ACHN (cell line): ENCODE measurements at places on chromosomes 5 and 9.

DNA sequence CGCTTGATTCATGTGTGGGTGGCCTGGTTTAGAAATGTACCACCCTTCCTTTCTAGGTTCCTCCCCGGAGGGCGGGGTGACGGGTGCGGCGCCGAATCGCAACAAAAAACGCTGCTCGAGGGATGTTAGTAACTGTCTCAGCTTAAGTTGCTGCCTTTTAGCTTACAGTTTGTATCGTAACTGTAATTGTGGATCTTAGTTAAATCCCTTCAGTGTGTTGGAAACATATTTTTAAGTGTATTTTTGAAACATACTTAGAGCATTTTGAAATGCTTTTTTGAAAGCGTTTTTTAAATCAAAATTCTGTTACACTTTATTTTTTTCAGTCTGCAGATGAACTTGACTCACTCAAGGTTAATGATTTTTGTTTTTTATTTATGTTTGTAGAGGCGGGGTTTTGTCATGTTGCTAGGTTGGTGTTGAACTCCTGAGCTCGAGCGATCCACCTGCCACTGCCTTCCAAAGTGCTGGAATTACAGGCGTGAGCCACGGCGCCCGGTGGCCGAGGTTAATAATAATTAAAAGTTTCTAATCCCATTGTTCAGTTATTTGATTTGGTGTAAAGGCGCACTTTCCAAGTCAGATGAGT is 997 bp upstream of the CHD1 start:
- peak; percentile 18 for DNase-seq

DNA sequence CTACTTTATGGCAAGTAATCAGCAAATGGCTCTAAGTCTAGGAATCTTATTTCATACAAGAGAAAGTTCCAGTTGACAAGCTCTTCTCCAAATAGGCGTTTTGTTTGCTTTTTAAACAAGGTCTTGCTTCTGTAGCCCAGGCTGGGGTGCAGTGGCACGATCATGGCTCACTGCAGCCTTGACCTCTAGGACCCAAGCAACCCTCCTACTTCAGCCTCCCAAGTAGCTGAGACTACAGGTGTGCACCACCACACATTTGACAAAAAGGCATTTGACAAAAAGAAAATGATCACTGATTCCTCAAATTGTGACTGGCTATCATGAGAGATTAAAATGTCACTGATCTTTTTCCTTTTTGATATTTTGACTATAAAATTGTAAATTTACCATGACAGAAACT is 31.8 kb downstream of the NR6A1 start:
- DNase-seq = no peak

- DNase-seq = no peak
Observed at GRCh38 chr9:127197186-127197860, 67.3 kb upstream of the GARNL3 start.

DNA sequence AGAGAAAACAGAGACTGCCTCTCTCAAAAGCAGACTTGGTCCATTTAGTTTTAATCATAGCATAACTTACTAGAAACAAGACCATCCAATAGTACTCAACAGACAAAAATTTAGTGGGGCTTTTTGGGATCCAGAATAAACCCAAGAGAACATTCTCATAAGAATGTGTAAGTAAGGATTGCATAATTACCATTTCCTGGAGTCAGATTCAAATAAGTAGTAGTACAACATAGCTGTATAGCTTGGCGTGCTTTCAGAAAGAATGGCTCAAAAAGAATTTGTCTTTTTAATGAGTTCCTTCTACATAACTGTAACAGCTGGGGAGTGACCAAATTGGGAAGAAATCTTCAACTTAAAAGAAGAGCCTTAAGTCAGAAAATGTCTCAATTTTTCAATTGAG is 145.4 kb downstream of the DENND1A start:
- no peak for DNase-seq

- no peak for DNase-seq
Observed at GRCh38 chr9:17433526-17433925, 145.3 kb upstream of the SH3GL2 start.

GRCh38 chr9:129653823-129654553 is 11.5 kb upstream of the PRRX2 start:
- no peak for DNase-seq

DNA sequence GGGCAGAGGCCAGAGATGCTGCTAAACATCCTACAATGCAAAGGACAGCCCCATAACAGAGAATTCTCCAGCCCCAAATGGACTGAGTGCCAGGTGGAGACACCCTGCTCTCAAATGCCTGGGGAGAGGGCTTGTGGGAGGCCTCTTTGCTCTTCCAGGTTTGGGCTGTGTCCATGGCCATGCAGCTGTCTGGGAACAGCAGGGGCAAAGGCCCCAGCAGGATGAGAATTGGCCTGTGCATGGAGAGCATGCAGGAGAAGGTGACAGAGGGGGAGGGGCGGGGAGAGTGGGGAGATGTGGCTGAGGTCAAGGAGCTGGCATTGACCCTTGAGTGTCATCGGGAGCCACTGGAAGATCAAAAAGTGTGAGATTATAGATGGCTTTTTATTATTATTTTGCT is 111.5 kb upstream of the ERCC6L2 start:
- DNase-seq = no peak

DNA sequence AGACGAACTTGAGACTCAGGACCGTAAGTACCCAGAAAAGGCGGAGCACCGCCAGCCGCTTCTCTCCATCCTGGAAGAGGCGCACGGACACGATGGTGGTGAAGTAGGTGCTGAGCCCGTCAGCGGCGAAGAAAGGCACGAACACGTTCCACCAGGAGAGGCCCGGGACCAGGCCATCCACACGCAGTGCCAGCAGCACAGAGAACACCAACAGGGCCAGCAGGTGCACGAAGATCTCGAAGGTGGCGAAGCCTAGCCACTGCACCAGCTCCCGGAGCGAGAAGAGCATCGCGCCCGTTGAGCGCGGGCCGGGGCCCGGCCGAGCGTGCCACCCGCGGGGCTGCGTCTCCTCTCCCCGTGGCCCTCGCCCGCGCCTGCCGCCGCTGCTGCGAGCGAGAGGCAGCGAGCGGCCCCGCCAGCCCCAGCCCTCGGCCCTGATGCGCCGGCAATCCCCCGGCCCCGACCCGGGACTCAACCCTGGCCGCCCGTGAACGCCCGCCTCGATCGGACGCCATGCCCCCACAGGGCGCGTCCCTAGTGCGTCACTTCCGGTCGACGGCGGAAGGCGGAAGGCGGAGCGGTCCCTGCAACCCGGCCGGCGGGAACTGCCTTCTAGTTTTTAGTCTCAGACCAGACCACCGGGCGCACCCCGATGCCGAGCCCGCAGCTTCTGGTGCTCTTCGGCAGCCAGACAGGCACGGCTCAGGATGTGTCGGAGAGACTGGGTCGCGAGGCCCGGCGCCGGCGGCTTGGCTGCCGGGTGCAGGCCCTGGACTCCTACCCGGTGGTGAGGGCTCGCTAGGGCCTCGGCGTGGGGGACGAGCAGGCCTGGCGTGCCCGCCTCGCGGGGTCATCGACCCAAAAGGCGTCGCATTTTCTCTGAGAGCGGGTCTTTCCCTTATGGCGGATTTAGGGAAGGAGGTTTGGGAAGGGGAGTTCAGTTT is at the start of the genes NDOR1 and TMEM203:
Gene NDOR1, plus strand, starts transcription at position 575 of the 944 bp plus-strand sequence. Its CDS starts 78 bp downstream, at position 653.
Gene TMEM203, minus strand, starts transcription at position 523 of the 944 bp plus-strand sequence. Its CDS starts 234 bp downstream, at position 289.
- peak; percentile 80 for DNase-seq

GRCh38 chr9:13296972-13297371 is 17.5 kb upstream of the MPDZ start:
- DNase-seq = no peak

DNA sequence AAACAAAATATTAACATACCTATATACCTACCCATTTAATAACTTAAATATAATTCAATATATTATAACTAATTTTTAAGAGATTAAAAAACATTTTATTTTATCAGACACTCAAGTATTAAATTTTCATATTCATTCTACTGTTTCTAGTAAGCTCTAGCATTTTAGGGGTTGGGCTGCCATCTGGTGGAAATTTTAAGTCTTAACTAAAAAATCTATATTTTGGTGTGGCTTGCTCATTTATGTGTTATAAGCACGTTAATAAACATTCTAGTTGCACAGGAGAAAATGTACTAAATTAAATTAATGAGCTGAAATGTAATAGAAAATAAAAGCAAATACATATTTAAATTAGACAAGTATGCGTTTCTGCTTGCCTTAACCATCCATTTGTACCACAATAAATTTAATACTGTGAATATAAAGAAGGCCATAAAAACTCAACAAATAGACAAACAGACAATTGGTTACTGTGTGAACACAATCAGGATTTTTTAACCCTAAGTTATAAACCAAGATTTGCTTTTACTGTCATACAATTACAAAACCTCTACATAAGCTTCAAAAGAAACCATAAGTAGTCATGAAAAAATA is 1728.3 kb upstream of the CDH9 start:
- peak; percentile 66 for DNase-seq

DNA sequence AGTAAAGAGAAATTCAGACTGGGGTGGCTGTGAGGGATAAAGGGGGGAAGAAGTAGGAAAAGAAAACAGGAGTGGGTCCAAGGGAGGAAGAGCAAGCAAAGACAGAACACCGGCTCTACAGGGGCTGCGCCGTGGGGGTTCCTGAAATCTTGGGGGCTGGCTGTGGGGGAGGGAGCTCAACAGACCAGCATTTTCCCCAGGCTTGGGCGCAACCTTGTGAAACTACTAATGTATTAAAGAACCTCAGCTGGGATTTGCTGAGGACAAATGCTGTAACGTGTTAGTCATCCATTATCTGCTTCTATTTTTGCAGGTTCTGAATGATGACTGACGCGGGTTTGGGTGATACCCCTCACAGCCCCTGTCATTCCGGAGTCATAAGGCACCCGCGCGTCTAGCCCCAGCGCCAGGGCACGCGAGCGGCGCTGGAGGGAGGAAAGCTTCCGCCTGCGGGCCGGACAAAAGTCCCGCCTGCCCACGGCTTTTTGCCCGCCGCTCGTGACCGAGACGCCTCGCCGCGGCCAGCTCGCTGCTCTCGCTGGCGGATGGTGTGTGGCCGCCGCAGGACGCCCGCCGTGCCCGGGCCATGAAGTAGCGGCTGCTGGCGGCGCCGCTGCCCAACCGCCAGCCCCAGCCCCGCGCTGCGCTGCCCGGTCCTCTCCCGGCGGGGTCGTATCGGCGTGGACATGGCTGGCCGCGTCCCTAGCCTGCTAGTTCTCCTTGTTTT is 110.6 kb downstream of the PAM start:
- DNase-seq = peak; percentile 59

GRCh38 chr9:114319147-114319546 is 3.8 kb upstream of the ORM1 start:
- DNase-seq = no peak

GRCh38 chr5:154652746-154653417 is 102.3 kb upstream of the LARP1 start:
- DNase-seq = no peak

GRCh38 chr9:86605303-86605702 is 251.1 kb upstream of the TUT7 start:
- DNase-seq = no peak

- no peak for DNase-seq
Observed at GRCh38 chr9:117470902-117471301, 56.0 kb upstream of the ASTN2 start.

DNA sequence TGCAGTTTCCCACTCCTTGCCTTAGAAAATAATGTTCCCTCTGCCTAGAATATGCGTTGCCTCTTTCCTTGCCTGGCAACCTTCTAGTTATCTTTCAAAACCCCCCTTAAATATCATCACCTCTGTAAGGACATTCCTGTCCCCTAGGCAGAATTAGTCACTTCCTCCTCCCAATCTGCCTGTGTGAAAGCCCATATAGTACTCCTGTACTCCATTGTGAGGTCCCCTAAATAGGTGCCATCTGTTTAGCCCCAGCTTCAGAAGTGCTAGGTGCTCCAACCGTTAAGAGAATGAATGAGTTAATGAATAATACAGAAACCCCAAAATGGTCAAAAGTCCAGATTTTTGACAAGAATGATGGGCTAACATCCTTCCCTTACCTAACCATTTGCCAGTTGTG is 181.4 kb downstream of the GDNF start:
- no peak for DNase-seq

DNA sequence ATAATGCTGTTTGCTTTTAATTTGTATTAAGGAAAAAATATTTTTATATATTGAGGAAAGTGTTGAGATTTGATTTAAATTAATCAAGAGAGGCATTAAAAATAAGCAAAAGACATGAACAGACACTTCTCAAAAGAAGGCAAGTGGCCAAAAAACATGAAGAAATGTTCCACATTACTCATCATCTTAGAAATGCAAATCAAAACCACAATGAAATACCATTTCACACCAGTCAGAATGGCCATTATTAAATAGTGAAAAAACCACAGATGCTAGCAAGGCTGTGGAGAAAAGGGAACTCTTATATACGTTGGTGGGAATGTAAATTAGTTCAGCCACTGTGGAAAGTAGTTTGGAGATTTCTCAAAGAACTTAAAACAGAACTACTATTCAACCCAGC is 45.9 kb downstream of the RANBP17 start:
- no peak for DNase-seq

- DNase-seq = no peak
Observed at GRCh38 chr9:109975574-109976295, 195.7 kb downstream of the PALM2AKAP2 start.

GRCh38 chr5:17182494-17182893 is 34.9 kb upstream of the BASP1 start:
- DNase-seq = no peak

DNA sequence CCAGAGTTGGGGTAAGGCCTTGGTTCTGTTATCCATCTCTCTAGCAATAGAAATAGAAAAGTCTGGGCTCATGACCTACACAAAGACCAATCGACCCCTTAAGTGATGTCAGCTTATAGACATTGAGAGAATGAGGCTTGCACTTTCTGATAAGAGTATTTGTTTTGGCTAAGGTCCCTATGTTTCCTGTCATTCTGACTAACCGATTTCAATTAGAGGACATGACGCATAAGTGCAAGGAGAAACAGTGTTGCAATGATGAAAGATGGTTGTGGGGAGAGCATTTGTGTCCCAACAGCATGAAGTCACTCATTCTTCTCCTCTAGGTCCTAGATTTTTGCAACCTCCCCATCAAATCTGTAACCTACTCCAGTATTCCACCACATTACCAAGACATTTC is 255.1 kb downstream of the MAT2B start:
- DNase-seq = no peak

DNA sequence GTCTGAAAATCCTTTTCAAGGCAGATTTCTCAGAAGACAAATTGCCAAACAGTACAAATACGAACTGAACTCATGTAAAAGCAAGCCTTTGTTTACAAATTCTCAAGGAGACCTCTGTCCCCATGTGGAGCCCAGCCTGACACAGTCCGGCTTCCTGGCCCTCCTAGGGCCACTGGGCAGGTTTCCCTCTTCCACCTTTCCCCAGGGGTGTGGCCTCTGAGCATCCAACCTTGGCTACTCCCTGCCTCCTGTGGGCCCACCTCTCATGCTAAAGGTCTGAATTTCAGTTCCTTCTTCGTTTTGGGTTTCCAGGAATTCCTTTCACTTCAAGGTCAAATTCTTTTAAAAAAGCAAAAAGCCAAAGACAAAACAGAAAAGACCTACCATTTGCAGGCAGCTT is 10.1 kb downstream of the DAP start:
- no peak for DNase-seq
